ENCODE measurements at places on chromosomes 7 and 10. TPM values are rescaled to one million over a fixed set of nuclear protein-coding genes. Genes with fewer than 3 reads are reported as not detected.

Gene ENKUR
- 6.2 TPM for polyA plus RNA-seq

Gene LIPM
- polyA plus RNA-seq: not detected

Gene GIMAP1
- 2.8 TPM for polyA plus RNA-seq

Gene RSU1
- polyA plus RNA-seq: 38.4 TPM

Gene PPP1R3C
- 9.7 TPM for polyA plus RNA-seq

All from testis (tissue), 5 donors.